ENCODE measurements at places on chromosomes 11 and 22.

- DNase-seq: no peak
Measured at GRCh38 chr22:20088263-20088648, 8.2 kb downstream of the DGCR8 start.

DNA sequence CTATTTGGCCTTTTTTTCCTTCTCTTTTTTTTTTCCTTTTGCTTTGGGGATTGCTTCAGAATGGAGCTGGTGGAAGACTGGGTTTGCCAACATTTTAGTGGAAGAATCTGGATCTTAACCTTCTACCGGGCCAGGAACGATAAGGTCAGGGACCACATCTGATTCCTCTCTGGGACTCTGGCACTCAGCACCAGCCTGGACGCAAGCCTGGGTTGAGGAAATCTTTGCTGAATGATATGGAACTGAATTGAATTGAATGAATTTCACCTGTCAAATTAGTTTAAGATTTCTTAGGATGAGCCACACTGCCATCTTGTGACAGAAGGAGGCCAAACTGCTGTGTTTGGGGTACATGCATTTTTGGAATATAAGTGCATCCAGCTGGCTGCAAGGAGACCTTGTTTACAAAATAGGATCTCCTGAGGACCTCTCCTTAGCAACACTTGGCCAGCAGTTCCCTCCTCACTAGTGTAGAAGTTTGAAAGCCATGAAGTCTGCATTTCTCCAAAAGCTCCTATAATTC lies 30.4 kb downstream of the TPBGL start:
- DNase-seq: peak; percentile 58

DNA sequence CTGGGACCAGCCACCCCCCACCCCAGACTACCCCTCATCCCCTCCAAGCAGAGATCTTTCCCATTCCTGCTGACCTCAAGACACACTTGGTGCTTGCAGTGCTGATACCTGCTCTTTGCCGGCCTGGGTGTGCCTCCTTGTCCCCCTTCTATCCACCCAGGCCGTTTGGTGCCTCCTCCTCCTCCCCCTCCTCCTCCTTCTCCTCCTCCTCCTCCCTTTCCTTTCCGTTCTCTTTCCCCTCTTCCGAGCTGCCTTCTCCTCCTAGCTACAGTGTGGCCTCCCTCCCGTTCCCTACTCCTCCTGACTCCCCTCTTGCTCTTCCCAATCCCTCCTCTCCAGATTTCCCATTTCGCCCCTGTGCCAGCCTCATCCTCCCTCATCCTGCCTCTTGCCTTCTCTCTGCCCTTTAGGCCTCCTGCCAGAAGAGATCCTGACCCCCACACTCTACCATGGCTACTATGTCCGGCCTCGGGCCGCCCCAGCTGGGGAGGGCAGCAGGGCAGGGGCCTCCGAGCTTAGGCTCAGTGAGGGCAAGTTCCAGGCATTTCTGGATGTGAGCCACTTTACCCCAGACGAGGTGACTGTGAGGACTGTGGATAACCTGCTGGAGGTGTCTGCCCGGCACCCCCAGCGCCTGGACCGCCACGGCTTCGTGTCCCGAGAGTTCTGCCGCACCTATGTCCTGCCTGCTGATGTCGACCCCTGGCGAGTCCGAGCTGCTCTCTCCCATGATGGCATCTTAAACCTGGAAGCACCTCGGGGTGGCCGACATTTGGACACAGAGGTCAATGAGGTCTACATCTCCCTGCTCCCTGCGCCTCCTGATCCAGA lies 712 bp downstream of the HSPB2 start:
- DNase-seq: no peak

DNA sequence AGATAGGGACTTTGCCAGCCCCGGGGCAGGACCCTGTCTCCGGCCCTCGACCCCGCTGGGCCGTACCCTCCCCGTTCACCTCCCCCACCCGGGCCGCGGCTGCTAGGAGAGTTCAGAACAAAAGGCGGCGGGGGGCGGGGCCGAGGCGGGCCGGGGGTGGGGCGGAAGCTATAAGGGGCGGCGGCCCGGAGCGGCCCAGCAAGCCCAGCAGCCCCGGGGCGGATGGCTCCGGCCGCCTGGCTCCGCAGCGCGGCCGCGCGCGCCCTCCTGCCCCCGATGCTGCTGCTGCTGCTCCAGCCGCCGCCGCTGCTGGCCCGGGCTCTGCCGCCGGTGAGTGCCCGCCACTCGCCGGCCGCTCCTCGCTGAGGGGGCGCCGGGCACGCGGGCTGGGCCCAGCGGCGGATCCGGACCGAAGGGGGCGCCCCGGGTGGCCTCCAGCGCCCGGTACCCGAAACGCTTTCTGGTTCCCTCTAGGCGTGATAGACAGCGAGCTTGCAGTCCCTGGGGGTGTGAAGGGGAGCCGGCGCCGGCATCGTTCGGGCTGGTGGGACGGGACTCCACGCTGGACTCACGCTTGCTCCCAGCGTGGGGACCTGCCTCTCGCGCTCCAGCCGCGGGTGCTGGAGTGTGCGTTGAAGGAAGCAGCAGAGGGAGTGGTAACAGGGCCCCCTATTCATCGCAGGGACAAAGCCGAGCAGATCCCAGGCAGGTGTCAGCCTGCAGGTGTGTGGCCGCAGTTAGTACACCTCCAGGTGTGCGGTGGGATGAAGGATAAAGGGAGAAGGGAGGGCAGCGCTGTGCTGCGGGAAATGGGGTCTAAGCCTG lies at the start of gene MMP11:
MMP11 (plus strand) TSS at position 201 of the 825 bp plus-strand sequence; CDS start at position 223, 22 bp downstream.
- peak; percentile 3 for DNase-seq

DNA sequence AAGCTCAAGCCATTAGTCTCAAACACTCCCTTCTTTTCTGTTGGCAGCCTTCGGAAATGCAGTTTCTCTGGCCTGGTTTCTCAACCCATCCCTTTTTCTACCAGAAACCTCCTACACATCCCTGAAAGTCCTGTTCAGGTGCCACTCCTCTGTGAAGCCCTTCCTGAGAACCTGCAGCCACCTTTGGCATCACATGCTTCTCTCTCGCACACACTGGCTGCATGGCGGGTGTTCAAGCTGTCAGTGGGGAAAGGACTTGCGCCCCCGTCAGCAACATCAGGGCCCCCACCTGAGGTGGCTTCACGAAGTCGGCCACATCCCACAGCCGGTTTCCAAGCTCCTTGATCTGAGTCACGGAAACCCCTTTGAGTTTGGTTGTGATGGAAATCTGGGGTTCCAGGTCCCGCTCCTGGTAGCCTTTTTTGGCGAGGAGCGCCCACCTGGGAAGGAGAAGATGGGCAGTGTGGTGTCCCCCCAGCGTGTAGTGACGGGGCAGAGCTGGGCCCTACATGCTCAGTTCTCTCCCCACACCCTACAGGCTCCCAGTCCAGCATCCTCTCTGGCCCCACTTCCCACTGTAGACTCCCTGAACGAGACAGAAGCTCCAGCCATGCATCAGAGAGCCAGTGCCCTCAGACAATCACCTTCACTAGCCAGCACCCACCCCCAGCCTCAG lies 1.7 kb upstream of the LRRC74B start:
- no peak for DNase-seq

- DNase-seq: no peak
Measured at GRCh38 chr11:84714316-84714780, 912.8 kb downstream of the DLG2 start.

DNA sequence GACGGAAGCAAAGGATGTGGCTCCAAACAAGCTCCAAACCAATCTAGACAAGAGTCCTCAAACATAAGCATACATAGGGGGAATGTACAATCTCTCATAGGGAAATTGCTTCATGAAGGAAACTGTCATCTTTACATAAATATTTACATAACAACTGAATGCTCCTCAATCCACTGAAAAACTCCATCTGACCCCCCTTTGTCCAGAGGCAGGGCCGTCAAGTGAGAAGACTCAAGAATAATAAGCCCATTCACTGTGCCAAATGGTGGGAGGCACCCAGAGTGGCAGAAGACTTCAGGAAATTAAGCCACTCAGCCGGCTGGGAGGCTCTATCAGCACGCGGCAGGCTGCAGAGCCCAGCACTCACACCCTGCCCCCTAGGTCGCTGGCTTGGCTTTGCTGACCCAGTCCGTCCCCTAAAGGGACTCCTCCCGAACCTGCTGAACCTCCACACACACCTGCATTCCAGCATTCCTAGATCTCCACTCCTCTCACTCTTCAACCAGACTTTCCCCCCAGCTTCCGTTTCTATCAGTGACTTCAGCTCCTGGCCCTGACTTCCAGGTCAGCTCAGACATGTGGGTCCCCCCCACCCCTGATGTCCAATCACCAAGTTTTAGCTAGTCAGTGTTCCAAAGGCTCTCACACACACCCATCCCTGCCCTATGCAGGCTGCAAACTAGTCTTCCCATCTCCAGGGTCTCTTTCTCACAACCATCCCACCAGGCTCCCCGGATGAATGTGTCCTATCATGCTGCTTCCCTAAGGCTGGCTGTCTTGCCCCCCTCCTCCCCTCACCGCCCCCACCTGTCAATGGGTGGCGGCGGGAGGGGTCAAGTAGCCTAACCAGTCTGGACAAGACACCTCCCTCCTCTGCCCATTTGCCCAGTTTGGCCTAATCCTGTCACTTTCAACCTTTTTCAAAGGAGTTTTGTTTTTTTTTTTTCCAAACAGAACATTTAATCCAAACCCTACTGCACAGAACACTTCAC lies 11.3 kb downstream of the VPS37C start:
- DNase-seq: no peak

Data from DMS79 treated with DMSO at 0.1 percent for 48 hours (cell line).